ENCODE measurements at places on chromosomes 4 and X.

GRCh38 chr4:113059449-113060182, 10.2 kb downstream of the ANK2 start:
- no peak for DNase-seq

GRCh38 chr4:166459621-166460020, 586.6 kb downstream of the TLL1 start:
- no peak for DNase-seq

DNA sequence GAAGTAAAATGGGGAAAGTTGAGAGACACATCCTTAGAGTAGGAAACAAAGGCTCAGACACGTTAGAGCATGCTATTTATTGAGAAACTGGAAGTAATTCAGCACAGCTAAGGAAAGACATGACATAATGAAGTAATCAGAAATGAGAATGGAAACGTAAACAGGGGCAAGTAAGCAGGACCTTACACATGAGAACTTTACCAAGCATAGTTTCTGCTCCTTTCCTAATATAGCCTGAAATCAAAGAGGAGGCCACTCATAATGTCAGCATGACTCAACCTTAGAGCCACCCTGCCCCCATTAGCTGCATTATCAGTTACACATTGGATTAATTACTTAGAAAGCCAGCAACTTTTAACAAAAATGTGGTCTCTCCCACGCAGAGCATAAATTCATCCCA, 558.3 kb upstream of the GRIA3 start:
- no peak for DNase-seq

- DNase-seq = no peak
Measured at GRCh38 chrX:11050013-11050412, 61.1 kb upstream of the HCCS start.

DNA sequence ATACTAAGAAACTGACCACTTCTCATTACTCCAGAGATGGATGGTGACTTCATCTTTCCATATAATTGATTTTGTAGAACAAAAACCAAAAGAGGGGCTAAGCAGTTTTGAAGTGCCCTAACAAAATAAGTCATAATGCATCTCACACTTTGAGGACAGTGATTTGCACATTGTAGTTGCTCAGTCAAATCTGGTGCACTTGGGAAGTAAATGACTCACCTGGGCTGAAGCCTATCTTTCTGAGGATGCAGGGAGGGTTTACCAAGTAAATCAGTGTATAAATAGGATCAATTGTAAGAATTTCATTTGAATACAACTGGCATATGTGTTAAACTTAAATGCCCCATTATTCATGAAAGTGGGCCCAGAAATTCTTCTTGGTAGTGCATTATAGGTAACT, 134.2 kb downstream of the DCLK2 start:
- DNase-seq = no peak

DNA sequence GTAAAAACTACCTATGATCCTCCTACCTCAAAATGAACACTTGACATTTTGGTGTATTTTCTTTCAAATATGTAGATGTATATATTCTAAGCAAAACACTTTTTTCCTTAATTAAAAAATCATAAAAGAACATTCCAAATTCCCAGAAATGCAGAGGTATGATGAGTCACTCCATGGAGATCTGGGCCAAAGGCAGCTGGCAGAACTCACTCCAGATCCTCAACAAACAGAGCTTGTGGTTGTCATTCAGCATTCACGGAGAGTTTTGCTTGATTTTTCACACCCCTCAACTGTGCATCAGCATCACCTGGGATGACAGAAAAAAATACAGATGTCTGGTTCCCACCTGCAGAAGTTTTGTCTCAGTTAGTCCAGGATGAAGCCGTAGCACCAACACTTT, 144.6 kb downstream of the KIT start:
- DNase-seq = no peak

DNA sequence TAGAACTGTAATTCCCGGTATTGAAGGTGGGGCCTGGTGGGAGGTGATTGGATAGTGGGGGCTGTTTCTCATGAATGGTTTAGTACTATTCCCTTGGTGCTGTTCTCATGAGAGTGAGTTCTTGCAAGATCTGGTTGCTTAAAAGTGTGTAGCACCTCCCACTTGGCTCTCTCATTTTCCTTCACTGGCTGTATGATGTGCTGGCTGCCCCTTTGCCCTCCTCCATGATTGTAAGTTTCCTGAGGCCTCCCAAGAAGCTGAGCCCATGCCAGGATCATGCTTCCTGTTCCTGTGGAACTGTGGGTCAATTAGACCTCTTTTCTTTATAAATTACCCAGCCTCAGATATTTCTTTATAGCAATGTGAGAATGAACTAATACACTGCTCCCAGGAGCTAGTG, 8.7 kb downstream of the ANXA10 start:
- DNase-seq = no peak

GRCh38 chr4:128349921-128350320, 62.3 kb upstream of the PGRMC2 start:
- DNase-seq = no peak

GRCh38 chrX:107935200-107935599, 47.0 kb downstream of the TEX13B start:
- no peak for DNase-seq

DNA sequence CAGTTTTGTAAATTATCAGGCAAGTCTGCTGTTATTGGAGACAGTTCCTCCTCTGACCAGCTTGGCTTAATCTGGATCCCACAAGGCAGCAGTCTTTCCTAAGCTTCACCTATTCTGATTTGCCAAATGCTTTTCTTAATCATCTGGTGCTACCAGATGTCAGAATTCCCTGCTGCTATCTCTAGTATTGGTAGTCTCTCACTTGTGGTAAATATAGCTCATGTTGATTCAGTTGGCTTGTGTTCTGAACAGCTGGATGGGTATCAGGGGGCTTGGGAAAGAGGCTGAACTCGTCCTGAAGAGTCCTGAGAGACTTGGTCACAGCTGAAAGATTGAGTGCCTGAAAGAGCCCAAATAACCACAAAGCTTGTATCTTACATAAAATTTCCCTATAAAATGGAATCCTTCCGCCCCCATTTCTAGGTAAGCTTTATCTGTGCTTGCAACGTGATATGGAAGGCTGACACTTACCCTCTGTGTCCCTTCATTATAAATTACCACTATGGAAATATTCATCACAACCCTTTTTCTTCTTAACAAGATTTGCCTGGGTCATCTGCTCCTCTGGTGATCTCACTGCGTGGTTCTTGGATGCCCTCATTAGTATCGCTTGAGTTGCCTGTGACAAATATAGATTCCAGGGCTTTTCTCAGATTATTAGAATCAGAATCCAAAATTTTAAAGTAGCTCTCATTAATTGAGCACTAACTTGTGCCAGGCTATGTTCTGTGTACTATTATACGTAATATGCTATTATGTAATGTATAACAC, 104.1 kb upstream of the GPRIN3 start:
- DNase-seq = no peak

DNA sequence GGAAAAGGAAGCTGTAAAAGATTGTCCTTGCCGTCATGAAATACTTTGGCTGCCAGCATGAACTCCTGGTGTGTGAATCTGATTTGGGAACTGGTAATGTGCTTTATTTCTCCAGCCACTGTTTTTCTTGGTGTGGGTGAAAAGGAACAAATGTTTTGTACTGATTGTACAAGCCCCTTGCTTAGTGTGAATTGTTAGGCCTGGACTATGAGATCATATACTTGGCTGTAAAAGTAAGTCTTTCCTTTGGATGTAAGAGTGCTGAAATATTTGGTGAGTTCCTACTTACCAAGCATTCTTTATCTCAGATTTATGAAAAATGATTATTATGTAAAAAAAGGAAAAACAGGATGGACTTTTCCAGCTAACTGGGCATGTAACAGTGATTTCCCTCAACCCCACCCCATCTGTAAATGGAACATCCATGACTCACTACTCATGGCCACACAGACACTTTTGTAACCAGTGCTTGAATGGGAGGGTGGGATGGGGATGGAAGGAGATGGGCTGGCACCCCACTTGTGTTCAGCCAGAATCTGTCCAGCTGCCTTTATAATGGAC, 6.3 kb downstream of the FNIP2 start:
- no peak for DNase-seq

DNA sequence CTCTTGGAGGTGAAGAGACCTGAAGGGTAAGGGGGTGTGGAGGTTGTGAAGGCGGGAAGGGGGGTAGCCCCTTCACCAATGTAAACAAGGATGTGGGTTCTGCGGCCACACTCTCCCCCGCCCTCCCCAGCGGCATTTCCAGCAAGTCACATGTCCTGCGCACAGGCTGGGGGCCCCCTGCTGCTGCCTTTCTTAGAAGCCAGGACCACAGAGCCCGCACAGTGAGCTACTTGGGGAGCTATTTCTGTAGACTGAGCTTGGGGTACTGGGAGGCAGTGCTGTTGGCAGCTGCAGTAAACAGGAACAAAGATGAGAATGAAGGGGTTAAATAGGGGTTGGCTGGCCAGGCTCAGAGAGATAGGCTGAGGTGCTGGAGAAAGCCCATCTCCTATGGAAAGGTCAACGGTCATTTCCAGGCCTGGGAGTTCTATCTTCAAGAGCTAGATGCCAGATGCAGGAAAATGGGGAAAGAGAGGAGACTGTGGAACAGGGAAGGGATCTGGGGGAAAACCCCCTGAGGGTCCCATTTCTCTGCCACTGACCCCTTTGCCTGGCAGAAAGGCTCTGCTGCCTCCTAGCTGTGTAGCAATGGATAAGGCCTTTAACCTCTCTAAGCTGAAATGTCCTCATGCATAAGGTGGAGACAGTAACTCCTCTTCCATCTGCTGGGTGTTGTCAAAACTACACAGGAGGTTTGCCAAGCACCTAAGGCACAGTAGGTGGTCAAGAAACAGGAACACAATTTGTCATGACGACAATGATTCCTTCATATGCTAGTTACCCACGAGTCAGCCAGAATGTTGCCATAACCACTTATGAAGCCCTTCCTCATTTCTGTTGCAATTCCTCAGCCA, 18.5 kb upstream of the PIM2 start:
- peak; percentile 92 for DNase-seq

DNA sequence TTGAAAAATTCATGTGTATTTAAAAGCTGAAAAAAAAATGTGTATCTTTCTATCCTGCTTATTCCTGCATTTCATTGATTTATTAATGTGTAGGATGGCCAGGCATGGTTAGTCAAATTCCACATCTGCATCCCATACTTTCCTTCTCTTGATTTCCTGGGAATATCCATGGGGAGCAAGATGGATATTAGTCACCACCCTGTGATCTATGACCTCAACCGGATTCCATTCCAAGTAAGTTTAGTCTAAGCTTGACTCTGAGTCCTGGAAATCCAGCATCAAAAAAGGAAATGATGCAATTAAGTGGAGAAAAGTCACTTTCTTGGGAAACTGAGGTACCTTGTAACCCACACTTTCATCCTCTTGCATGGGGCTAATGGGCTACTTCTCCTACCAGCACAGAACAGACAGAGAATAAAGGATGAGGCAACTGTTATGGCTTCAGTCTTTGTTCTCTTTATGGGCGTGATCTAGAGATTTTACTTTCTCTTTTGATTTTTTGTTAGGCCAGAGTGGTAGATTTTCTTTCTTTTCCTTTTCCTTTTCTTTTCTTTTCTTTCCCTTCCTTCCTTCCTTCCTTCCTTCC, 17.1 kb upstream of the BEX4 start:
- DNase-seq = no peak

DNA sequence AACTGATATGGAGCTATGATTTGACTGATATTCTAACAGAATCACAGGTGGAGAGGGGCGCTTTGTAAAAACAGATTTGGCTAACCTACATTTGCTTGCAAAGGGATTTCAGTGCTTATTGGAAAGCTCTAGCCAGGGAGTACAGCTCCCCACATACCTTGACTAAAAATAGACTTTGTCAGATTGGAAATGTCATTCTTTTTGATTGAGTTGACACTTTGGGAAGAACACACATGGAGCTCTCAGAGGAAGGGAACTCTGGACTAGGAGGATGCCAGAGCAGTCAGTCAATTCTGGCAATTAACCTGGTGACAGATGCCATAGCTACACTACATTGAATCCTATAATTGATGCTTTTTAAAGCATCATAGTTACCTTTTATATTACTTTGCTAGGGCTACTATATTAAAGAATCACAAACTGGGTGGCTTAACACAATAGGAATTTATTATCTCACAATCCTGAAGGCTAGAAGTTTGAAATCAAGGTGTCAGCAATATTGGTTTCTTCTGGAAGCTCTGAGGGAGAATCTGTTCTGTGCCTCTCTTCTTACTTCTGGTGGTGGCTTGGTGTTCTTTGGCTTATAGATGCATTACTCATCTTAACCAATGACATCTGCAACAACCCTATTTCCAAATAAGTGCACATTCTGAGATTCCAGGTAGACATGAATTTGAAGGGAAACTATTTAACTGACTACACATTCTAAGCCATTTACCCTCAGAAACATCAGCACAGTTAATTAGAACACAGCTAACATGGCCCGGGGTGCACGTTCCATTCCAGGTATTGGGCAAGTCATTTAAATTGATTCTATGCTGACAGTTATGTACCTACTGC, 8.4 kb upstream of the HERC3 start:
- DNase-seq = no peak

- no peak for DNase-seq
Measured at GRCh38 chrX:110684653-110685052, 111.0 kb downstream of the CHRDL1 start.

GRCh38 chr4:156888762-156889161, 82.8 kb downstream of the PDGFC start:
- no peak for DNase-seq

DNA sequence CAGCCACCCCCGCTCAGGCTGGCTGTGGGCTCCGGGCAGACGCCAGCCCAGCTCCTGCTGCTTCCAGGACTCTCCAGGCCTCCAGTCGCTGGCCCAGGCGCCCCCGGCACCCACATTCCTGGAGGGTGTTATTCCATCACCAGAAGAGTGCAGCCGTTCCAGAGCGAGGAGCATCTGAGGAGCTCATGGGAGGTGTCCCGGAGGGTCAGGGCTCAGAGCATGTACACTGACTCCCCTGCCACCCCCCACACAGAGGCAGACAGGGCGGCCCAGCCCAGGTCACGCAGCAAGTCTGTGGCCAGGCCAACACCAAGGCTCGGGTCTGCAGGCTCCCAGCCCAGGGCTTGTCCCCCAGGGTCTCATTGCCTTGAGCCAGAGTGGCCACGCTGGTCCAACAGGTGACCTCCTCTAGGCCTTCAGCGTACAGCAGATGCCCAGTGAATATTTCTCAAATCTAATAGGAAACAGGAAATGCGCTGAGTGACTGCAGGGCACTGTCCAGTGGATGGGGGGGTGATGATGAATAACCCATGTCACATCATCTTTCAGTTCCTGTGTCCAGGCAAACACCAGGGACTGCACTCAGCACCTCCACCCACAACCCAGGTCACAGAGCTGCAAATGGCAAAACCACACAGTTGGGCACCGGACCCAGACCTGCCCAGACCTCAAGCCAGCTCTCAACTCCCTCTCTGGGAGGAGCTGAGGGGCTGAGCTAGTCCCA, 37.2 kb downstream of the ABLIM2 start:
- DNase-seq = no peak

DNA sequence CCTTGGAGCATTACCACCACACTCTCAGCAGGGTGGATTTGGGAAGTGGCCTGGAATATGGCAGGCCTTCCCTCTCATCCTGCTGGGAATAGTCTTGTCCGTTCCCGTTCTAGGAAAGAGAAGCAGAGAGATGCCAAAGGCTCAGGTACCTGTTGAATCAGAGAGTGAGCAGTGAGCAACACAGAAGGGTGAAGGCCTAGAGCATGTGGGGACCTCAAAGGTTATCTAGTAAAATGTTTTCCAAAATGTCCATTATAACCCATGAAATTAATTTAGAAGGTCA, 30.8 kb downstream of the SLC16A2 start:
- no peak for DNase-seq
